ENCODE measurements at places on chromosomes 11 and 22.
A peak's percentile ranks its signal among the peaks of the same experiment; 100 is the strongest.

GRCh38 chr11:28938091-28938490 is 829.9 kb downstream of the METTL15 start:
- H3K4me1 ChIP-seq, result peaks cover 10% of the 10 kb centered on the region
- H3K4me3 ChIP-seq, result no peak overlapping the region
- H3K27me3 ChIP-seq, result no peaks in the 10 kb centered on the region
- no peak for DNase-seq

DNA sequence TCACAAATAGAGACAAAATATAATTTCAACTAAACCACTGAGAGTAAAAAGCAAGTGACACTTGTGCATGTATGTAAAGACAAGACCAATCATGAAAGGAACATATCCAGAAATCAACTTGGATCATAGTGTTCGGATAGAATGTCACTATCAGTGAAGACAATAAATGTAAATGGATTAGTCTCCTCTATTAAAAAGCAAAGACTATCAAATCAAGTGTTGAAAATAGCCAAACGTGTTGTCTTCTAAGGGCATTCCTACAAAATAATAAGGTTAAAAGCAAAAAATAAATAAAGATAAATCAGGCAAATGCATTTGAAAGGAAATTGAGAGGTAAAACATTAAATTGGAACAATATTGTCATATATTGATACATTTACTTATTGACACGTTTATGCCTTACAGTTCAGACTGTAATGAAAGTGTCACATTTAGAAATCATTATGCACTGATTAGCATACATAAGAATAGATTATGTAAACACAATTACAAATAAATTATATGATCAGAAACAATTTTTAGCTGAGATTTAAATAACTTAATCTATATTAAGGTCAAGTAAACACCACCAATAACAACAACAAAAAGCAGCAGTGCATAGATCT is 1100.1 kb downstream of the BRD1 start:
- H3K36me3 ChIP-seq, result no peaks in the 10 kb centered on the region
- H3K27me3 ChIP-seq, result no peaks in the 10 kb centered on the region
- no peak overlapping the region for H3K4me3 ChIP-seq
- DNase-seq, result no peak
- H3K4me1 ChIP-seq, result no peaks in the 10 kb centered on the region

GRCh38 chr22:28428271-28428670 is 251.4 kb downstream of the TTC28 start:
- H3K4me3 ChIP-seq, result no peak overlapping the region
- no peaks in the 10 kb centered on the region for H3K36me3 ChIP-seq
- DNase-seq, result no peak
- peaks cover 12% of the 10 kb centered on the region for H3K4me1 ChIP-seq

GRCh38 chr11:15871904-15872626 is 484.3 kb downstream of the SOX6 start:
- no peak overlapping the region for H3K27ac ChIP-seq
- peaks cover 8% of the 10 kb centered on the region for H3K4me1 ChIP-seq
- H3K27me3 ChIP-seq, result no peaks in the 10 kb centered on the region
- H3K4me3 ChIP-seq, result no peak overlapping the region
- no peaks in the 10 kb centered on the region for H3K36me3 ChIP-seq

DNA sequence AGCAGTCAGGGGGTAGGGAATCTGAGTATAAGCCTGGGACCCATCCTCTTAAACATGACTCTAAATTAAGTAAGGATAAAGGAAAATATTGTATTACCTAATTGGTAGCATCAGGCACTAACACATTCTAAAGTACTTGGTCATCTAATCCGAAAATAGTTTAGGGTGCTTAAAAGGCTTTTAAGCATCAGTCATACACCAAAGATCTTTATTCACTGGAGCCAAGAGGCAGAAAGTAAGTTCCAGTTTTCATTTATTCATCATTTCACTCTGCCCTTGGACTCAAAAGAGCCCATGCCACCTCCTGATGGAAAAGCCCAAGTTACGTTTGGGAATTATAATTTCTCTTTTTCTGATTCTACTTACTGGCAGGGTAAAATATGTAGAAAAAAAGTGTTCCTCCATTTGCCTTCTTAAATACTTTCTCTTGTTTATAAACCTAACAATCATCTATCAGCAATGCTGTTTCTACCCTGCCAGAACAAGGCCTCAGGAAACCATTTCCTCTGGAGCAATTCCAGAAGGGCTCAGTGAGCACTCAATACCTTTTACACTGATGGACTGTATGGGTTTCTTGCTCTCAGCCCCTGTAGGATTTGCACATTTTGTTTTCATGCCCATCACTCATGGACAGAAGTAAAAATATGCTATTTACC is 120.1 kb upstream of the SLC5A12 start:
- H3K4me1 ChIP-seq, result no peaks in the 10 kb centered on the region
- H3K27me3 ChIP-seq, result no peaks in the 10 kb centered on the region
- no peak overlapping the region for H3K27ac ChIP-seq

- H3K4me1 ChIP-seq, result no peaks in the 10 kb centered on the region
- no peak overlapping the region for H3K27ac ChIP-seq
- H3K27me3 ChIP-seq, result no peaks in the 10 kb centered on the region
- no peak overlapping the region for H3K4me3 ChIP-seq
These were observed 36.9 kb downstream of the CAT start for GRCh38 chr11:34475656-34476055.

GRCh38 chr11:44928816-44929215 is 21.9 kb downstream of the TP53I11 start:
- no peak overlapping the region for H3K4me3 ChIP-seq
- peaks cover 6% of the 10 kb centered on the region for H3K4me1 ChIP-seq
- H3K27me3 ChIP-seq, result no peaks in the 10 kb centered on the region
- H3K36me3 ChIP-seq, result no peaks in the 10 kb centered on the region

DNA sequence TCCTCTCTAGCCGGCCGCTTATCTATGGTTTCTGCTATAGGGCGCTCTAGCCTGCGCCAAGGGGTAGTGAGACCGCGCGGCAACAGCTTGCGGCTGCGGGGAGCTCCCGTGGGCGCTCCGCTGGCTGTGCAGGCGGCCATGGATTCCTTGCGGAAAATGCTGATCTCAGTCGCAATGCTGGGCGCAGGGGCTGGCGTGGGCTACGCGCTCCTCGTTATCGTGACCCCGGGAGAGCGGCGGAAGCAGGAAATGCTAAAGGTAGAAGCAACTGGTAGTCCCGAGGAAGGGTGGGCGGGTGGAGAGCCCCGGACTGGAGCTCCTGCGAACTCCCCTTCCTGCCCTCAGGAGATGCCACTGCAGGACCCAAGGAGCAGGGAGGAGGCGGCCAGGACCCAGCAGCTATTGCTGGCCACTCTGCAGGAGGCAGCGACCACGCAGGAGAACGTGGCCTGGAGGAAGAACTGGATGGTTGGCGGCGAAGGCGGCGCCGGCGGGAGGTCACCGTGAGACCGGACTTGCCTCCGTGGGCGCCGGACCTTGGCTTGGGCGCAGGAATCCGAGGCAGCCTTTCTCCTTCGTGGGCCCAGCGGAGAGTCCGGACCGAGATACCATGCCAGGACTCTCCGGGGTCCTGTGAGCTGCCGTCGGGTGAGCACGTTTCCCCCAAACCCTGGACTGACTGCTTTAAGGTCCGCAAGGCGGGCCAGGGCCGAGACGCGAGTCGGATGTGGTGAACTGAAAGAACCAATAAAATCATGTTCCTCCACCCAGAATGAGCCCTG is at the start of the genes LBHD1 and UQCC3:
Gene LBHD1 (minus strand): TSS at position 660 of the 782 bp plus-strand sequence. CDS start 2,236 bp downstream, outside the sequence.
Gene UQCC3 (plus strand): TSS at position 66 of the 782 bp plus-strand sequence. CDS start 73 bp downstream, at position 139.
- H3K4me3 ChIP-seq, result peak within 1 kb of the TSS; percentile 90
- H3K4me1 ChIP-seq, result no peaks in the 10 kb centered on the region
- H3K27me3 ChIP-seq, result no peaks in the 10 kb centered on the region
- peaks cover 39% of the 10 kb centered on the region for H3K36me3 ChIP-seq
- H3K27ac ChIP-seq, result peak within 1 kb of the TSS; percentile 71

DNA sequence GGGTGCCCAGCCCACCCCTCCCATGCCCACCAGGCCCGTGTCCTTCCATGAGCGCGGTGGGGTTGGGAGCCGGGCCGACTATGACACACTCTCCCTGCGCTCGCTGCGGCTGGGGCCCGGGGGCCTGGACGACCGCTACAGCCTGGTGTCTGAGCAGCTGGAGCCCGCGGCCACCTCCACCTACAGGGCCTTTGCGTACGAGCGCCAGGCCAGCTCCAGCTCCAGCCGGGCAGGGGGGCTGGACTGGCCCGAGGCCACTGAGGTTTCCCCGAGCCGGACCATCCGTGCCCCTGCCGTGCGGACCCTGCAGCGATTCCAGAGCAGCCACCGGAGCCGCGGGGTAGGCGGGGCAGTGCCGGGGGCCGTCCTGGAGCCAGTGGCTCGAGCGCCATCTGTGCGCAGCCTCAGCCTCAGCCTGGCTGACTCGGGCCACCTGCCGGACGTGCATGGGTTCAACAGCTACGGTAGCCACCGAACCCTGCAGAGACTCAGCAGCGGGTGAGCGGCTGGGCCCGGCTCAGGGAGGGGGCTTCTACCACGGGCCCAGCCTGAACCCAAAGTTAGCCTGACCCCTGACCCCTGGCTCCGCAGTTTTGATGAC is 3.0 kb downstream of the PKP3 start:
- H3K36me3 ChIP-seq, result no peaks in the 10 kb centered on the region
- H3K27ac ChIP-seq, result no peak overlapping the region
- no peaks in the 10 kb centered on the region for H3K4me1 ChIP-seq
- H3K27me3 ChIP-seq, result no peaks in the 10 kb centered on the region

GRCh38 chr11:16805938-16806337 is 67.5 kb downstream of the C11orf58 start:
- H3K27ac ChIP-seq, result no peak overlapping the region
- H3K36me3 ChIP-seq, result peaks cover 23% of the 10 kb centered on the region
- no peak for DNase-seq
- no peak overlapping the region for H3K4me3 ChIP-seq
- H3K4me1 ChIP-seq, result no peaks in the 10 kb centered on the region

DNA sequence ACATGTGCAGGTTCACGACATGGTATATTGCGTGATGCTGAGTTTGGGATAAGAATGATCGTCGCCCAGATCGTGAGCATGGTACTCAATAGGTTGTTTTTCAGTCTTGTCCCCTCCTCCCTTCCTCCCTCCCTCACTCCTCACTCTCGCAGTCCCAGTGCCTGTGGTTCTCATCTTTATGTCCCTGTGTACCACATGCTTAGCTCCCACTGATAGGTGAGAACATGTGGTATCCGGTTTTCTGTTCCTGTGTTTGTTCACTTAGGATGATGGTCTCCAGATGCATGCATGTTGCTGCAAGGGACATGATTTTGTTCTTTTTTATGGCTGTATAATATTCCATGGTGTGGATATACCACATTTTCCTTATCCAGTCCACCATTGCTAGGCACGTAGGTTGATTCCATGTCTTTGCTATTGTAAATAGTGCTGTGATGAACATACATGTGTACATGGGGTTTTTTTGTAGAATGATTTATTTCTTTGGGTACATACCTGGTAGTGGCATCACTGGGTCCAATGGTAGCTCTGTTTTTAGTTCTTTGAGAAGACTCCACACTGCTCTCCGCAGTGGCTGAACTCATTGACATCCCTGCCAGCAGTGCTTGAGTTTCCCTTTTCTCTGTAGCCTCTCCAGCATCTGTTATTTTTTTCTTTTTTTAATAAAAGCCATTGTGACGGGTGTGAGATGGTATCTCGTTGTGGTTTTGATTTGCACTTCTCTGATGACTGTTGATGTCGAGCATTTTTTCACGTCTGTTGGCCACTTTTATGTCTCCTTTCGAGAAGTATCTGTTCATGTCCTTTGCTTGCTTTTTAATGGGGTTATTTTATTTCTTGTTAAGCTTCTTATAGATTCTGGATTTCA is 16.4 kb downstream of the ZBED4 start:
- H3K4me1 ChIP-seq, result no peaks in the 10 kb centered on the region
- H3K4me3 ChIP-seq, result peak overlapping the region; percentile 22

GRCh38 chr11:11532574-11532973 is 89.2 kb downstream of the GALNT18 start:
- no peak overlapping the region for H3K4me3 ChIP-seq
- H3K4me1 ChIP-seq, result no peaks in the 10 kb centered on the region
- H3K36me3 ChIP-seq, result no peaks in the 10 kb centered on the region
- H3K27ac ChIP-seq, result no peak overlapping the region
- DNase-seq, result no peak
- H3K27me3 ChIP-seq, result no peaks in the 10 kb centered on the region

DNA sequence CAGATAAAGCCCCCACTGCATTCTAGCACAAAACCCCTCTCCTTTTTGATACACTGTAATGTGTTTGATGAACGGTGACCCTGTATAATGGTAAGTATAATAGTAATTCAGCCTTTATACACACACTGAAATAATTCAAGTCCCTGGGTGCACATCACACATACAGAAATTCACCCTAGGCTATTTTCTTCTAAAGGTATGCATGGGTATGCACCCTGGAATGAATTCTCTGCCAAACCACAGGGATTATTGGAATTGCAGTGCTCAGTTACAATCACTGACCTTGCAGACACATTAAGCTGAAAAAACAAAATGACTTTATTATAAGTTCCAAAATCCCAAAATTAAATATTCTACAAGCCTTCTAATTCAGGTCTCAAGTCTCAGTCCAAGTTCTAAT is 245.9 kb upstream of the FAT3 start:
- no peaks in the 10 kb centered on the region for H3K36me3 ChIP-seq
- H3K27ac ChIP-seq, result no peak overlapping the region
- H3K4me1 ChIP-seq, result no peaks in the 10 kb centered on the region
- no peak for DNase-seq

DNA sequence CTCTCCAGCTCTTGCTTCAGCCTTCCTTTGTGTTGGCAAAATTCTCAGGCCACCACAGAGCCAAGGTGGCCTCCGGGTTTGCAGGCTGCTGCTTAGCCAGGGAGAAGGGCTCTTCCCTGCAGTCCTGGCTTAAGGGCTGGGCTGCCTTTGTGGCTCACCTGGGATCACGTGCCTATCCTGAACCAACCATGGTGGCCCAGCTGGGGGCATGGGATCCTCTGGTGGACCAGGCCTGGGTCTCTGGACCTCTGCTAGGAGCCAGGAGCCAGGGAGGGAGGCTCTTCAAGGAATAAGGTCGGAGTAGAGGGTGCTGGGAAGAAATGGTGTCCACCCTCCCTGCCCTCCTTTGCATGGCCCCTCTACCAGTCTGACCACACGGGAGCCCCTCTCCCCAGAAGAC is 43.9 kb downstream of the CACNA1I start:
- no peaks in the 10 kb centered on the region for H3K36me3 ChIP-seq
- no peak overlapping the region for H3K4me3 ChIP-seq
- H3K27me3 ChIP-seq, result no peaks in the 10 kb centered on the region
- no peak for DNase-seq
- no peak overlapping the region for H3K27ac ChIP-seq

- H3K27me3 ChIP-seq, result peaks cover 77% of the 10 kb centered on the region
- H3K4me3 ChIP-seq, result no peak overlapping the region
- peak; percentile 70 for DNase-seq
- no peaks in the 10 kb centered on the region for H3K4me1 ChIP-seq
- no peaks in the 10 kb centered on the region for H3K36me3 ChIP-seq
These were observed 289.5 kb upstream of the C11orf87 start for GRCh38 chr11:109132539-109132938.

DNA sequence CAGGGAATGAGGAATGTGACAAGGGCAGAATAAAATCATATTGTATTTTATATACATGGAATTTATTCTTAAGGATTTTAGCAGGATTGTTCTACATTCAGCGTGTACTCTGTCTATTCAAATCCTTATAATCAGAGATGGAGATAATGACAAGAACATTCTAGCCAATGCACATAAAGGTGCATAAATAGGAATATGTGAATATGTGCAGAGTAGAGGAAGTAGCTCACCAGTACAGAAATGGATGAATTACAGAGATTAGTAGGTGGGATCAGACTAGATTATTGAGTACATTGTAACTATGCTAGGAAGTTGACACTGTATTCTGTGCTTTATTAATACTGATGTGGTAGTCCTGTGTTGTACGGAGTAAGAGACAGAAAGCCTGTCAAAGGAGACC is 1308.8 kb downstream of the FAM181B start:
- H3K4me1 ChIP-seq, result peaks cover 5% of the 10 kb centered on the region
- H3K4me3 ChIP-seq, result no peak overlapping the region

- H3K36me3 ChIP-seq, result peaks cover 59% of the 10 kb centered on the region
- H3K4me3 ChIP-seq, result no peak overlapping the region
- H3K27me3 ChIP-seq, result no peaks in the 10 kb centered on the region
- H3K27ac ChIP-seq, result no peak overlapping the region
- no peak for DNase-seq
These were observed 74.2 kb downstream of the MED15 start for GRCh38 chr22:20581503-20582170.
